ENCODE measurements at places on chromosomes 4 and X.

GRCh38 chrX:136019226-136019625, 34.0 kb downstream of the SLC9A6 start:
- no peak for DNase-seq

- no peak for DNase-seq
Measured at GRCh38 chrX:132668178-132668577, 179.3 kb upstream of the MBNL3 start.

GRCh38 chr4:54843106-54843505, 185.3 kb downstream of the KIT start:
- no peak for DNase-seq

DNA sequence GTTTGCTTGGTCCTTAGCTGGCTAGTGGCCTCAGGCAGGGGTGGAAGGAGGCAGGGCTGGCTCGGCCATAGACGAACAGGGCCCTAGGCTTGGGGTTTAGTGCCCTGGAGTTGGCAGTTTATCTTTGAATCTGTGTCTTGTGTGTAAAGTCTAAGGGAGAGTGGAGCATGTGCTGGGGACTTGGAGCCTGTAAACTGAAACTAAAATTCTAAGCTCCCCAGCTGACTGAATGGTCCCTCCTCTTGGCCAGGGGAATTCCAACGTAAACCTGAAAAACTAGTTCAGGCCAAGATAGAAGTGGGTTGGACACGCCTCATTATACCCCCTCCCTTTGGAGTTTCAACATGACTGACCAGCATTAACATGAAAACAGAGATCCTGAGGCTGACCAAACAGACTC, 46.1 kb upstream of the GPR78 start:
- no peak for DNase-seq

DNA sequence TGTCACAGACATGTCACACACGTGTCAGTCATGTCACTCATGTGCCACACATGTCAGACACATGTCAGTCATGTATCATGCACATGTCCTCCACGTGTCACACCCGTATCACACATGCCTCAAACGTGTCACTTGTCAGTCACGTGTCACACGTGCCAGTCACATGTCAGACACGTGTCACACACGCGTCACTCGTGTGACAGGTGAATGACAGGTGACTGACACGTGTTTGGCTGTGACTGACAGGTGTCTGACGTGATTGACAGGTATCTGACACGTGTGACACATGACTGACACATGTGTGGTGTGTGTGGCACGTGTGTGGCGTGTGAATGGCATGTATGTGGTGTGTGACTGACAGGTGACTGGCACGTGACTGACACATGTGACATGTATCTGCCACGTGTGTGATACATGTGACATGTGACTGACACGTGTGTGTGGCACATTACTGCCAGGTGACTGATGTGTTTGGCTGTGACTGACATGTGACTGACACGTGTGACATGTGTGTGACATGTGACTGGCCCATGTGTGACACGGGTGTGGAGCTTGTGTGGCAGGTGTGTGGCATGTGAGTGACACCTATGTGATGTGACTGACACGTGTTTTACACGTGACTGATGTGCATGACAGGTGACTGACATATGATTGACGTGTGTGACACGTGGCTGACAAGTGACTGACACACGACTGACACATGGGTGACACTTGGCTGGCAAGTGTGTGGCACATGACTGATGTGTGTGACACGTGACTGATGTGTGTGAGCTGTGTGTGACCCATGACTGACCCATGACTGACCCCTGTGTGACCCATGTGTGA, 90.7 kb upstream of the GPC3 start:
- DNase-seq = no peak

- no peak for DNase-seq
Measured at GRCh38 chr4:52142816-52143215, 91.7 kb downstream of the SPATA18 start.

DNA sequence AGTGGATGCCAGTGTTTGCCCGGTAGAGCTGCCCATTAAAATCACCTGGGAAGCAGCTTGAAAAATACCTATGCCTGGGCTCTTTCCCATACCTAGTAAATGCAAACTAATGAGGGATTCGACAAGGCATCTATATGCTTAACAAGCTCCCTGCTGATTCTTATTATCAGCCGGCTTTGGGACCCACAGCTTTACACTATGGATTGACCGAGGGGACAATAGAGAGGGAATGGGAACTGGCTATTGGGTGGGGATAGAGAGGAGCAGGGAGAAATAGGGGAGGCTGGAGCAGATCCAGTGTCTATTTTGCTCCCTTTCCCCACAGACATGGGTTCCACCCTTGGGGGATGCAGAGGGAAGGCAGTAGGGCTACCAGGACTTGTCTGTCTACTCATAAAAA, 103.1 kb upstream of the TEX13D start:
- no peak for DNase-seq

- DNase-seq = no peak
Measured at GRCh38 chrX:152020888-152021287, 46.4 kb upstream of the GABRE start.

DNA sequence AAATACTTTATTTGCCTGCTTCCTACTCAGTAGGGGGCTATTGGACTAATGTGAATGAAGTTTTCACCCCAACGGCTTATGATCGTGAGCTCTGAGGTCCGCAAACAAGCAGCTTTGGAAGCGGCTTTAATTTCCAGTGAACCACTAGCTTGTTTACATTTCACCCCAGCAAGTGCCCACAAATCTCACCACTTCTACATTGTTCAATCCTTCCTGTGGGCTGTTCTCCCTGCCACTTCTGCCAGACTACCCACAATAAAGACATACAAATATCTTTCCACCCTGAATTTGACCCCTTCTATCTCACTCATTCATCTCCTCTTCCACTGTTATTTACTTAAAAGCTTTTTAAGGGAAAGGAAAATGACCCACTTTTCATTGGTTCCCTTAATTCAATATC, 98.0 kb downstream of the CDS1 start:
- no peak for DNase-seq

DNA sequence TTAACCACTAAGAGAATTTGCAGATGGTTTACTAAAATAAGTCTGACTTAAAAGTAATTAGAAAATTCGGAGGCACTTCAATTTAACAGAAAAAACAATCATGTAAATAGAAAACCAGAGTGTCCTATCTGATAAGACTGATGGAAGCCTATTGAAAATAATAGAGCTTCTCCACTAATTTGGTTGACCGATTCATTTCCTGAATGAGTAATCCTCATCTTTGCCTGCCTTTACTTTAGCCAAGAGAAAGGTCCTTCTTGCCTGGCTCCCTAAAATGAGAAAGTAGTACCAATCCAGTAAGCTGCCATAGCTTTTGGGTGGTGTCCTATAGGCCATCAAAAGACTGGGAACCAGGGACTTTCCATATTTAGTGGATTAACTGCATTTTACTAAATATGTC, 48.4 kb downstream of the KCNIP4 start:
- DNase-seq = no peak

- DNase-seq = peak; percentile 18
Measured at GRCh38 chr4:139666735-139667281, 1.2 kb downstream of the MGST2 start.

DNA sequence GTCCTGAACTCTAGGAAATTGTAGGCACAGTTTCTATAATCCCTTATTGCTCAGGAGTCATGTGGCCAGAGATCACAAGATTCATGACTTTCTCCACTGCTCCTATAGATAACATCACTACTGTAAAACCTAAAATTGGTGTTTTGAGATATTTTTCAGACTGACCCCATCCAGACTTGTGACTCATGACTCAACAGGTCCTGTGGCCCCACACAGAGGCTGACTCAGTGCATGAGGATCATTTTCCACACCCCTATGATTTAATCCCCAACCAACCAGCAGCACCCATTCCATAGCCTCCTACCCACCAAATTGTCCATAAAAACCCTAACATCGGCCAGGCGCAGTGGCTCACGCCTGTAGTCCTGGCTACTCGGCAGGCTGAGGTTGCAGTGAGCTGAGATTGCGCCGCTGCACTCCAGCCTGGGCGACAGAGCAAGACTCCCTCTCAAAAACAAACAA, 13.2 kb upstream of the XIAP start:
- DNase-seq = no peak

Data from AG08396 (cell line).